Stimulated activated CD8-positive, alpha-beta memory T cell treated with anti-CD3 and anti-CD28 coated beads, Interleukin-2, amount 100 ng/mL, for 48 hours (primary cell): ENCODE measurements at places on chromosomes 4 and X.

GRCh38 chr4:122884499-122884898 is 37.9 kb downstream of the NUDT6 start:
- DNase-seq = no peak

DNA sequence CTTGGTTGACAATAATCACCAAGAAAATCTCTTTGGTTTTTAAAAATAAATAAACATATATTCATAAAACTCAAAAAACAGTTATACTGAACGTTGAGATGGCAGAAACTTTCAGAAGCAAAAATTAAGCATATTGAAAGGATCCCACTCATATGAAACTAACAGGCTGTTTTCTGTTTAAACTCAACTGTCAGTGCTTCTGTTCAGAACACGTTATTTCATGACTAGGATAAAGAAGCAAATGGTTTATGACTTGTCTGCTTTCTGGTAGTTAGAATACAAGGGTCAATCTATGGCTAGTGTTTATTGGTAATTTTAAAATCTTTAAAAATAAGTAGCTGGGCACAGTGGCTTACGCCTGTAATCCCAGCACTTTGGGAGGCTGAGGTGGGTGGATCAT is 4.1 kb downstream of the GPR82 start:
- no peak for DNase-seq

DNA sequence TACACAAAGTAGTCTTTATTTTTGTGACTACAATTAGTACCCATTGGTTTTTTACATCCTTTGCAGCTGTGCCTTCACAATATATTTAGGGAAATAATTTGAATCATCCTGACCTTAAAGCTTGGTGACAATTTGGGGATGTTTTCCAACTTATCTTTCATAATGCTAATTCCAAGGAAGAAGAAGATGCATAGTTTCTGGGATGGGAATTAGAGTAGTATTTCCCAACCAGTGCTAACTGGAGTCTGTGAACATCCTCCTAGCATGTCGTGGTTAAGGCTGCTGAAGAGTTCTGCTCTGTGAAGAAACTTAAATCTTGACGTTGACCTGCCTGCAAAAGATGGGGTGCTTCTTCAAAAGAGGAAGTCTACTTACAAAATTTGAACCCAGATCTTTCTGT is 173.5 kb downstream of the ANK2 start:
- no peak for DNase-seq

DNA sequence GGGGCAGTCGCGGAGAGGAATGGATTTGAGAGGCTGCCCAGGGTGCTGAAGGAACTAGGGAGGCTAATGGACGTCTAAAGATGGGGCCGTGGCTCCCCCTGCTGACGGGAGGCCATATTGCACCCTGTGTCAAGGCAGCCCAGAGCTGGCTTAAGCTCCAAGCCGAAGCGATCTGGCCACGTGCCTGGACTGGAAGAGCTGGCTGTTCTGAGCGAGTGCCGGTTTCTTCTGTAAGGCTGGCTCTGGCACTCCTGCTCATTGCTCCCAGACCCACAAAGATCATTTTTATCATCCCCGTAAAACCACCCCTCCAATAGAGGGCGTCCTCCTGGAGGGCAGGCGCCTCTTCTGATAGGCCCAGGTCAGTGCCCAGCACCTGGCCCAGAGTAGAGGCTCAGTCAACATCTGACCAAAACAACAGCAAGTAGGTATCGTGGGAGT is 5.6 kb downstream of the PNCK start:
- peak; percentile 64 for DNase-seq

DNA sequence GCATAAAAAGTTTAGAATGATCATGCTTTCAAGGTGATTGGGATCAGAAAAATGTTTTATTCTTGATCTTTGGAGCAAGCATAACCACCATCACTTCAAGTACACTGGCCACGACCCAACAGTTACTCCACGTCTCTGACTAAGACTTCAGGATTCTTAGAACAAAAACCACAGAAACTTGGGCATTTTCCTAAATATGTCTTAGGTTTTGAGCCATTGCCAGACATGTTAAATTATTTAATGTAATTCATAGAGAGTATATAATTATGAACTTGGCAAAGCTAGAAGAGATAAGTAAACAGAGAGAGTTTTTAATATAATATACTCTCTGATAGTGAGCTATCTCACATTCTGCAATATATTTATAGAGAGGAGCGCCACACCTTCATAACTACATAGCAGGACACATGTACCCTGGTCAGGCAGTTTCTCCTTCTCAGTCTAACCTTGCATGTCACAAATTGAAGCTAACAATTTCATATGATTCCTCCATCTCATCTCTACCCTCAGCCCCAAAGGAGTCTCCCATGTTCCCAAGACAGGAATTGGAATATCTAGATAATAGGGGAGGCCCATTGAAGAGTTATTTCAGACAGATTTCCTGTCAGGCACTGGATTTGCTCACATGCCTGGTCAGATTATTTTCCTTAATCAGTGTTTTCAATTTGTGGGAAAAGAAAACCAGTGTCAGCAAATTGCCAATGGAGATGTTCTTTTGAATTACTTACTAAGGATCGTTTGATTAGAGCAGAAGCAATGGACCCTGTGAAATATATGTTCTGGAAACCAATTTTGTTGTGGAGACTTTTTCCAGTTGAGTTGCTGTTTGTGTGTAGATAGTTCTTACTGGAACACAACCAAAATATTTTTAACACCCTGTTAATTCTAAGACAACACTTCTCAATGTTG is 61.7 kb upstream of the GUCY1A1 start:
- DNase-seq = no peak

GRCh38 chr4:6942238-6942800 is 32.7 kb downstream of the TBC1D14 start:
- no peak for DNase-seq

DNA sequence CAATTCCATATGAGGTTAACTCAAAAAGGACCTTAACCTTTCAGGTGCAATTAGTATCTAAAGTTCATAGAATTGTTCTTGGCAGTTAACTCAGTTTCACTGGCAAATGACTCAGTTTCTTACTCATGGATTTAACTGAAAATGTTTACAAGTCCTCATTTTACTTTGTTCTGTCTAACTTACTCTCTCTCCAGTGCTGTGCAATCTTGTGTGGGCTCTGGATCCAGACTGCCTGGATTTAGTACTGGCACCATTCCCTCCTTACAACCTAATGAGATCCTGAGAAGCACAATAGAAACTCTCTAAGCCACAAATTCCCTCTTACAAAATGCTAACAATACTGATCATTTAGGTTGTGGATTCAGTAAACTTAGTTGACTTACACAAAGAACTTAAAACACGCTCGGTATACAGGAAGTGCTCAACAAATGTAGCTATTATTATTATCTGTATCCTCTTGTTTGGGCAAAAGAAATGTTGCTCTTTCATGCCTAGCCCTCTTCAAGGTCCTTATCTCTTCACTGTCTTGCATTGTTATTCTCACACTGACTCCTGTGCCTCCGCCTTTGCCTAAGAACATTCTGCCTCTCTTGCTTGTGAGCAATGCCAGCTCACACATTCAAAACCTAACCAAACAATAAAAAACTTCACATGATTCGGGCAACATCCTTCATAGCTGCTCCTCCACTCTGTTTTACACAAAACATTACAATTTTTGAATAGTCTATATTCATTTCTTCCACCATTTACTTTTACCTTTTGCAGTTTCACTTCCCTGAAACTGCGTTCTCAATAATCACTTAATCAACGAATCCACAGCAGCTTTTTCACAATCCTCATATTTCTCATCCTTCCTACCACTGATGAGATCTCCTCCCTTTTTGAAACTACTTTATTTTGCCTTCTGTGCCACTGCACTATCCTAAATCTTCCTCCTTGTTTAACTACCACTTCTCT is 91.8 kb downstream of the PDE5A start:
- DNase-seq = no peak

DNA sequence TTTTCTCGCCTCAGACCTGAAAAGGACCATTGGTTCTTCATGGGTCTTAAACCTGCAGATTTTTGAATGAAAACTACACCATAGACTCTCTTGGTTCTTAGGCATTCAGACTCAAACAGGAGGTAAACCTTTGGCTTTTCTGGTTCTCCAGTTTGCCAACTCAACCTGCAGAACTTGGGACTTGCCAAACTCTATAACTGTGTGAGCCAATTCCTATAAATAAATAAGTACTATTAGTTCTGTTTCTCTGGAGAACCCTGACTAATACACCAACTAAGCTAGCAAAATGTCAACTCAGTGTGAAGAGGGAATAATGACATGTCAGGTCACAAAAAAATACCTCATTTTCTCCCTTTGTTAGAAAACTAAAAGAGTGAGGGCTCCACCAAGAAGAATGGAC is 374.6 kb downstream of the RAB28 start:
- no peak for DNase-seq

GRCh38 chr4:54746218-54746617 is 88.5 kb downstream of the KIT start:
- DNase-seq = no peak

DNA sequence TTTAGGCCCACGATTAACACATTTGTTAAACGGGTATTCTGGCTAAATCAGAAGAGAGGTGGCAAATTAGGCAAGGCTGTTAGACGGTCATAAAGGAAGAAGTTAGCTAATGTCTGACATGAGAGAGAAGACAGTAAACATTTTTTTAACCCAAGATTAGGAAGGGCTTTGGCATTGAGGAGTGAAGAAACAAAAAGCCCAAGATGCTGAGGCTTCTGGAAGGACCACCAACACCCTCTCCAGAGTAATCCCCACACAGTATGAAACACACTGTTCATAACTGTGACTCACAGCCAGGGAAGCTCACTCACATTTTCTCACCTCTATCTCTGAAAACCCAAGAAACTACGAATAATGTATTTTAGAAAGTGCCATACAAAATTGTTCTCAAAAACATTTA is 127.6 kb downstream of the AMELX start:
- no peak for DNase-seq

DNA sequence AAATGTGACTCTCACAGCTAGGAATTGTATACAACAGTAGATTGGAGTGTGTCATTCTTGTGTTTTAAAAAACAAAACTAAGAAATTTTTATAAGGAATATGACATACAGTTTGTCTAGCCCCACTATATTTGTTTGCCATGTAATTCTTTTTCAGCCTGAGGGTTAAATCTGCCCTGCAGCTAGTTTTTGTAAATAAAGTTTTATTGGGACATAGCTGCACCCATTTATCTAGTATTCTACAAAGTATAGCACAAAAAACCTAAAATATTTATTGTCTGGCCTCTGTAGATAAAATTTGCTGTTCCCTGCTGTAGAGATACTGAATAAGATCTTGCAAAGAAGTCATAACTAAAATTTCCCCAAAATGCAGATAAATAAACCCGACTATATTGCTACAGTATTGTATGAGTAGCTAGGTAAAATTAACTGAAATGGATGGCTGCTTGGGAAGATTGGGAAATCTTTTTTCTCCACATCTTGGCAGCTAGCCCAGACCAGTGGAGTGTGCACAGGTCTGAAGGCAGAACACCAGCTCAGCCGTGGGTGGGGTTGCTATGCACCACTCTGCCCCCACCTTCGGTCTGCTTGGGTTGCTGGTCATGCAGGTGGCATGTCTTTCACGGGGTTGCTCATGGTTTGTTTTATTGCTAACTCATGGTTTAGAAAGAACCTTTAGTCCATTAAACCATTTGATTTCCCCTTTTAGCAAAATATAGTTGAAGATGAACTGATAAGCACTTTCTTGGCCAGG is 127.9 kb downstream of the KLHL8 start:
- DNase-seq = no peak

GRCh38 chr4:169566021-169566818 is 46.2 kb downstream of the NEK1 start:
- no peak for DNase-seq

DNA sequence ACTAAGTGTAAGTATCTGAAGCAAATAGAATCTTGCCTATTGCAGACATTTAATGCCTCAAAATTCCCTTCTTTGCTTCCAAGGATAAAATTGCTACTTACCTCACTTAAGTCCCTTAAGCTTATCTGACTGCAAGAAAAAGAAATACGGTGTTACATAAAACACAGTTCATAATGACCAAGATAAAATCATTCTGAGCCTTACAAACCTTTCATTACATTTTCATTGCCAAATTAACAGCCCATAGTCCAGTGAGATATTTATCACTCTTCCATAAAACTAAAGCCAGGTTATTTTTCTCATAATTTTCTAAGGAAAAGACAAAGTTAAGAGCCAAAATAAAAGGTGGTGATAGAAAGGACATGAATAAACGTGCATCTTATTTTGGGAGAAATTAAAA is 74.9 kb upstream of the ZNF518B start:
- DNase-seq = no peak

GRCh38 chr4:187370918-187371317 is 624.7 kb upstream of the ZFP42 start:
- DNase-seq = no peak

- no peak for DNase-seq
Observed at GRCh38 chrX:78517124-78517523, 142.0 kb downstream of the RTL3 start.

- DNase-seq = no peak
Observed at GRCh38 chr4:10326075-10326474, 131.2 kb downstream of the ZNF518B start.

DNA sequence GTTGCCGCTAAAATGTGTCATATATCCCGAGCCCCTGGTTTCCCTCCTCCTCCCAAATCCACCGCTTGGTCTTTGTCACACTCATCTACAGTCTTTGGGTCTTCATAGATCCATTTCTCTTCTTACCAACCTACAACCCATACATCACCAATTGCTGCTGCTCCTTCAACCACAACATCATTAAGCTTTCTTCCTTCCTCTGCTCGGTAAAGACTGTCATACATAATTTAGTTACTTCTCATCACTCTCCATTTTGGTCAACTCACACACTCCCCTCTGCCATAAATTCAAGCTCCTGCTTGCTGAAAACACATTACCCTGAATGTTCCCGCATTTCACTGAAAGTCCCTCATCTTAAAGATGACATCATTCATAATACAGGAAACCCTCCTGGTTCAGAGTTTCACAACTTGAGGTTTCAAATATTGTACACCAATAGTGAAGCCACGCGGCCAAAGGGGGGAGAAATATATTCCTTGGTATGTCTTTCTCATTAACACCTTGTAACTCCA is 1.7 kb upstream of the DCTD start:
- no peak for DNase-seq

DNA sequence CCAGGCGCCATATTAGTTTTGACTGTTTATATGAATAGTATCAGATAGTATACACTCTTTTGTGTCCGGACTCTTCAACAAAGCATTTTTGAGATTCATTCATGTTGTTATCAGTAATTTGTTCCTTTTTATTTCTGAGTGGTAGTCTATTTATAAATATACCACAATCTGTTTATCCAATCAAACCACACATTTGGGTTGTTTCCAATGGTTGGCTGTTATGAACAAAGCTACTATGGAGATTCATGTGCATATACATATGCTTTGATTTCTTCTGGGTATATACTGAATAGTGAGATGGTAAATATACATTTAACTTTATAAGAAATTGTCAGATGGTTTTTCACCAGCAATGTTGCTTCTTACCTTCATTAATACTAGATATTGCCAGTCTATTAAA is 36.8 kb upstream of the TAPT1 start:
- DNase-seq = no peak

DNA sequence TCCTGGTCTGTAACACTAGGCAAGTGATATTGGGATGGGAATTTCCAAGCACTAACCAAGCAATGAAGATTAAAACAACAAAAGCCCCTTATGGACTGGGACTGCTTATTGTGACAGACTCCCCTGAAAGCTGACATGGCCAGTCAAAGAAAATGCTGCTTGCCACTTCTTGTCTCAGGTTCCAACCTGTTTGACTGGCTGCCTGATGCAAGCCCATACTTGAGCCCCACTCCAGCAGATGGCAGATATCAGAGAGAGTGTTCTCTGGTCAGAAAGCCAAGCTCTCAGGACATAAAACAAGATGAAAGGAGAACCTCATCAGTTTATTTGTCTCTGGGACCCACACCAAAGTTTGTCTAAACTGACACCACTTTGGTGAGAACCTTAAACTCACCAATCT is 15.5 kb upstream of the IGBP1 start:
- no peak for DNase-seq

- DNase-seq = no peak
Observed at GRCh38 chr4:132269303-132269990, 879.6 kb upstream of the PCDH10 start.
